Hindlimb muscle (tissue), 1 donor: ENCODE measurements at places on chromosomes 2 and 18.

GRCh38 chr2:235849489-235849888 lies 318.7 kb downstream of the GBX2 start:
- no peak for DNase-seq

DNA sequence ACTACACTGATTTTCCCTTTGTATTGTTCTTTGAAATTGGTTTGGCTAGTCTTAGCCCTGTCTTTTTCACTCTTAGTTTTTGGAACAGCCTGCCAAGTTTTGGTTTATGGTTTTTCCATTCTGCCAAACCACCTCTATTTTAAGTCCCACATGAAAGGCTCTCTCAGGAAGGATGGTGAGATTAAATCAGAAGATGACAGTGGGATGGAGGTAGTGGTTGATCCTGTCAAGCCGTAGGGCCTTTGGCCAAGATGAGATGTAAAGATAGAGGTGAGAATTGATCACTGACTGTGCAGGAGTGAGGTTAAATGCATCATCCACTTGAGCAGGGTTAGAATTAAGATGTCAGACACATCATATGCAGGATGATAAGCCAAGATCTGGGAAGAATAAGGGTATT lies 948.5 kb downstream of the SLC4A3 start:
- no peak for DNase-seq

GRCh38 chr2:138676619-138677021 lies 103.6 kb downstream of the NXPH2 start:
- no peak for DNase-seq

DNA sequence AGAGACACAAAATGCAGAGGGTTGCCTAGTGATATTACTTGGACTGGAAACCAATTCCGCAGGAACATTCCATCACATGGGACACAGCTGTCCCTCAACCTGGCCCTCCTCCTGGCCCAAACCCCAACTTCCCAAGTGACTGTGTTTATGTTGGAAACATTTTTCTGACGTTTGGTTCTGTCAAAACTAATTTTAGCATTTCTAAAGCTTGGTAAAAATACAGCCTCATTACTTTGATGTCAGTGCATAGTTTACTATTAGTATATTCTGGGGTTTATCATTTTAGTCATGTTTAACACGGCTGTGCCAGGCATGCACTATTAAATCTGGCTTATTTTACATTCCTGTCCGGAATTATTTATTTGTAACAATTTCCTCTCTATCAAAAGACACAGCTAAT lies 69.9 kb downstream of the GLI2 start:
- no peak for DNase-seq

DNA sequence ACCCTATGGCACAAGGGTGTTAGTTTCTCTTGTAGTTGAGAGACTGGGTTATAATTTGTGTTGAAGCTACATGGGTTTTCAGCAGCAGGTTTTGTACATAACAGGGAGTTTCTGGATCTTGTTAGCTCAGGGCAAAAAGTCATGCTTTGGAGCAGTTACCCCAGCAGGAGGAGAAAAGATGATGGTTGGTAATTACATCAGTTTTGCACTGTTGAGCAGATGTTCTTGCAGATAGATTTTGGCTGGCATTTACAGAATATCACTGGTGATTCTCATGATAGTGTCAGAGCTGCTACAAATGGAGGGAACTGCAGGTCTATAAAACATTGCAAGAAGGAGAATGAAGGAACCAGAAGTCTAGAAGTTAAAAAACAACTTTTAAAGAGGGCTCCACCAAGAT lies 215.2 kb upstream of the ATP5MC3 start:
- DNase-seq, result no peak

DNA sequence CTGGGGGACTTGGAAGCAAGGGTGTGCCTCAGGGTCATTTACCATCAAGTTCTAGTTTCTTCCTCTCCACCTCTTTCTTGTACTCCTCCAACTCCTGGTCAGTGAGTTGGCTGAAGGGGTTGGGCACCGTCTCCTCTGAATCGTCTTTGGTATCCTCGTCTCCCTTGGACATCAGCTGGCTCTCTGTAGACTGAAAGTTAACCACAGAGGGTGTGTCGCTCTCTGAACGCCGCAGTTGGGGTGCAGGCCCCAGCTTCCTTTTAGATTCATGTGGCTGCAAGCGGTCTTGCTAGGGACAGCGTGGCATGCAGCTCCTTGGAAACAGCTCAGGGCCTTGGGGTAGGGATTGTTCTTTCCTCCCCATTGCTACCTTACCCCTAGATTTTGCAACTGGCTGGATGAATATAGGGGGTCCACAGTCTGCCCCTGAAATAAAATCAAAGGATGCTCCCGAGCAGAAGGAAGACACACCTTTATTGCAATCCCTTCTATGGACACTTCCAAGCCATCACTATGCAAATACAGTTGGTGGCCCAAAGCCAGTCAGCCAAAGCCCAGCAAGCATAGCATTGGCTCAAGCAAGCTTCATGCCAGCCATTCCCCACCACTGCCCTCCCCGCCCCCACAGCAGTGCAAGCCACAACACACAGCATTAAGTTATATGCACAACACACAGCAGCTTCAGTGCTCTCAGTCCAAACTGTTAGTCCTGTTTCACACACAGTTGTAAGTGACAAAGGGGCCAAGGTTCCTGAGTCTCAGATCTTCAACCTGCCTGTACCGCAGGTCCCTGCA lies 93.2 kb downstream of the ADD2 start:
- DNase-seq, result no peak

DNA sequence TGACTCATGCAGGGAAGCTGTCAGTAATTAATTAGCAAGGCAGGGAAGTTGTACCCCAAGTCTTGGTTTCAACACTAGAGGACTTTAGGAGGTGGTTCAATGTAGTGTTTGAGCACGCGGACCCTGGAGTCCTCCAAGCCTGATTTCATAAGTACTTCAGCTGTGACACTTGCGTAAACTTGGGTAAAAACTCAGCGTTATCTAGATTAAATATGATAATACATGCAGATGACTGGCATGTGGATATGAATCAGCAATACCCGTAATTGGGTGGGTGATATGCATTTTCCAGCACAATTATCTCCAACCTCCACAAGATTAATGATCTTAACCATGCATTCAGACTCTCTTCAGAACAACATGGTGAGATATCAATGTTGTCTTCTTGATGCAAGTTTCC lies 5.2 kb downstream of the UGT1A7 start:
- DNase-seq, result no peak
